Umbilical cord (tissue), 2 donors: ENCODE measurements at places on chromosomes 11 and 22. TPM values are rescaled to one million over a fixed set of nuclear protein-coding genes. Genes with fewer than 3 reads are reported as not detected.

- no peak for DNase-seq
Observed at GRCh38 chr22:25966448-25966913, 202.8 kb upstream of the SEZ6L start.

- DNase-seq = no peak
Observed at GRCh38 chr11:122598971-122599370, 56.6 kb upstream of the UBASH3B start.

The DSCAML1 gene
- 1.4 TPM for total RNA-seq

DNA sequence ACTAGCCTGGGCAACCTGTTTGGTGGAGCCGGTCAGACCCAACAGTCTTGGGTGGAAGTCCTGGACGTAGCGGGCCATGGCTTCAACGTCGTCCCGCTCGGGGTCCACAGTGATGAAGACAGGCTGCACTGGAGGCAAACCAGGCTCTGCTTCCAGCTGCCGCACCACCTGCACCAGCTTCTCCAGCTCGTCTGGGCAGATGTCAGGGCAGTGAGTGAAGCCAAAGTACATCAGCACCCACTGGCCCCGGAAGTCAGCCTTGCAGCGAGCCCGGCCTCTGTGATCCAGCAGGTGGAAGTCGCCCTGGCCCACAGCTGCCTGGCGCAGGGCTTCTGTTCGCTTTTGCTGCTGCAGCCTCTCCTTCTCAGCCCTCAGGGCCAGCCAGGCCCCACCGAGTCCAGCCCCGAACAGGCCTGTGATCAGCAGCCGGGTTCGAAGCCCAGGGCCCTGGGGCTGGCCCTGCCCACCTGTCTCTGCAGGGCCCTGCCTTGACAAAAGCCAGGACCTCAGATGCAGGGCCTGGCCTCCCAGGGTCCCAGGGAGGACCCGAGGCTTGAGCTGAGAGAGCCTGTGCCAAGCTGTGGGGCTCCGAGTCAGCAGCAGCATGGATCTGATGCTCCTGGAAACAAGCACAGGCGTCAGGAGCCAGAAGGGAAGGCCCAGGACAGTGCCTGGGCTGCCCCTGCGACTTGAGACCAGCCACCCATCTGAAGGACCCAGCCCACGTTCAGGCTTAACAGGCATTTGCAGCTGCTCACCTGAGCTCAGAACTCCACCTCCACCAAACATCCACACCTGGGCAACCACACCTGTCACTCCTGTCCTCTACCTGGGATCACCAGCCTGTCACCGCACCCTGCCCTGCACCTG is 1.4 kb downstream of the SCO2 start:
- DNase-seq = no peak

The TM7SF2 gene
- total RNA-seq = 15.2 TPM

- no peak for DNase-seq
Observed at GRCh38 chr11:120867531-120867930, 156.4 kb upstream of the TBCEL start.

The PITPNM1 gene
- 28.6 TPM for total RNA-seq

DNA sequence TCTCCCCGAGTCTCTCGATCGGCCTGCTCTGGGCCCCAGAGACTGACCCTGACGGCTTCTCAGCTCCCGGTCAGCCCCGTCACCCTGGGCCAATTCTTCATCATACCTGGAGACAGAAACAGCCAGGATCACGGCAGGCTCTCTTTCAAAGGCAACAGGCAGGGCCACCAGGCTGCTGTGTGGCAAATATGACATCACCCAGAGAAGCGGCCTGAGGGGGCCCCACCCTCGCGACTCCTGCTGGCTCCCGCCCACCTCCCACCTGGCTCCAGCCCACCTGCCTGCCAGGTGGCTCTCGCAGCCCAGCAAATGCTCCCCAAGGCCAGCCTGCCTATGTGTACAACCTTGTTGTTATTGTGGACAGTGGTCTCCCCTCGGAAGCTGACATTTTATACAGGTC is 24.9 kb upstream of the PACSIN2 start:
- no peak for DNase-seq

DNA sequence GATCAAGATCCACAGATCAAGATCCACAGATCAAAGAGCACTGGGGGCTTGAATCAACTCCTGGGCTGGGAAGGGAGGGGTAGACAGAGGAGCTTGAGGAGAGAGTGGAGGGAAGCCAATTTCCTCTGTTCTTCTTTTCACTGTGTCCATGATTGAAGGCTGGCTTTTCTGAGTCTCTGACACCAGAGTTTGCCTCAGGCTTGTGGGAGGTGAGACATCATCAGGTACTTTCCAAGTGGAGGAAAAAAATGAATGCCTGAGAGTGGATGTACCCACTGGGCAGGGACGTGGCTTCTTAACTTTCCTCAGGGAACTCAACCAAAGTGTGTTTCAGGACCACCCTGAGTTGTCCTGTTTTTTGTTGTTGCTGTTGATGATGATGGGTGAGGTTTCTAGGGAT is 11.0 kb upstream of the HEPHL1 start:
- DNase-seq = no peak

GRCh38 chr11:65625628-65626342 is 10.2 kb downstream of the PCNX3 start:
- DNase-seq = peak; percentile 43

- no peak for DNase-seq
Observed at GRCh38 chr11:116519499-116519898, 253.3 kb downstream of the BUD13 start.

The AAMDC gene
- total RNA-seq = 16.1 TPM

The CCDC188 gene
- not detected for total RNA-seq

The APOA4 gene
- total RNA-seq = 3.4 TPM

The GLYAT gene
- 55.4 TPM for total RNA-seq

The BCO2 gene
- total RNA-seq = 22.1 TPM

The NRIP3 gene
- total RNA-seq = 10.6 TPM

The AMBRA1 gene
- 48.6 TPM for total RNA-seq

The BTBD18 gene
- 3.1 TPM for total RNA-seq

DNA sequence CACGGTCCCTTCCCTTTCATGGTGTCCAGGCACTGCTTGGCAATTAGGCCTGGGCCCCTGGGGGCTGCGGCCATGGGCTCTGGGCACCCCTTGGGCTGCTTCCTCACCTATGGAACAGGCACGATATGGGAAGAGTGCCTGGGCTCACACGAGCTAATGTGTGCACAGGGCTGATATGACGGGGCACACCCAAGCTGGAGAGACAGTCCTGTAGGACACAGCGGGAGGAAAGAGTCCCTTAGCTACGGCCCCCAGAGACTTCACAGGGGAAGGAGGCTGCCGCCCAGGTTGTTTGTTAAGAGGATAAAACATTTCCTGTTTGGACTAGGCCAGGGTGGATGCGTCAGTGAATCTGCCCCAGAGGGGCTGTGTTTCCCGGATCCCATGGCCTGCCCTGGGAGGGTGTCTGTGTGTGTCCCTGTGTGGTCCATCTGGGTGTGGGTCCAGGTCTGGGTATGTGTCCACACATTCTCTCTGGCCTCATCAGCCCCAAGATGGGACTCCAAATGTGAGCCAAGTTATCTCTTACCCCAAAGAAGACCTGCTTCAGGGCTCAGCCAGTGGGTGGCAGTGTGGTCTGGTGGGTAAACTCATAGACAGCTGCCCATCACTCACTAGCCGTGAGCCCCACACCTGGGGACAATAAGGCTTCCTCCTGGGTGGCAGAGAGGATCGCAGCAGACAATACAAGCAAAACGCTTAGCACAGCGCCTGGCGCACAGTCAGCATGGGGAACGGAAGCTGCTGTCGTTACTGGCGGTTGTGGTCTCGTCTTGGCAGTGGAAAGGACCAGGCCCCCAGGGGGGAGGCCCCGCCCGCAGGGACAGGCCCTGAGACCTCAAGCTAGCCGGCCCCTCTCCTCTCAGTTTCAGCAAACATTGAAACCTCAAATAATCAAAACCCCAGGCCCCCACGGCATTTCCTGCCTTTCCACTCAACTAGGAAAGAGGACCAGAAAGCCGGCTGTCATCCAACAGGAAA is 3.2 kb upstream of the EMID1 start:
- DNase-seq = peak; percentile 31

The SMC1B gene
- 0.72 TPM for total RNA-seq

GRCh38 chr11:33321422-33321821 is 64.2 kb downstream of the HIPK3 start:
- DNase-seq = no peak

DNA sequence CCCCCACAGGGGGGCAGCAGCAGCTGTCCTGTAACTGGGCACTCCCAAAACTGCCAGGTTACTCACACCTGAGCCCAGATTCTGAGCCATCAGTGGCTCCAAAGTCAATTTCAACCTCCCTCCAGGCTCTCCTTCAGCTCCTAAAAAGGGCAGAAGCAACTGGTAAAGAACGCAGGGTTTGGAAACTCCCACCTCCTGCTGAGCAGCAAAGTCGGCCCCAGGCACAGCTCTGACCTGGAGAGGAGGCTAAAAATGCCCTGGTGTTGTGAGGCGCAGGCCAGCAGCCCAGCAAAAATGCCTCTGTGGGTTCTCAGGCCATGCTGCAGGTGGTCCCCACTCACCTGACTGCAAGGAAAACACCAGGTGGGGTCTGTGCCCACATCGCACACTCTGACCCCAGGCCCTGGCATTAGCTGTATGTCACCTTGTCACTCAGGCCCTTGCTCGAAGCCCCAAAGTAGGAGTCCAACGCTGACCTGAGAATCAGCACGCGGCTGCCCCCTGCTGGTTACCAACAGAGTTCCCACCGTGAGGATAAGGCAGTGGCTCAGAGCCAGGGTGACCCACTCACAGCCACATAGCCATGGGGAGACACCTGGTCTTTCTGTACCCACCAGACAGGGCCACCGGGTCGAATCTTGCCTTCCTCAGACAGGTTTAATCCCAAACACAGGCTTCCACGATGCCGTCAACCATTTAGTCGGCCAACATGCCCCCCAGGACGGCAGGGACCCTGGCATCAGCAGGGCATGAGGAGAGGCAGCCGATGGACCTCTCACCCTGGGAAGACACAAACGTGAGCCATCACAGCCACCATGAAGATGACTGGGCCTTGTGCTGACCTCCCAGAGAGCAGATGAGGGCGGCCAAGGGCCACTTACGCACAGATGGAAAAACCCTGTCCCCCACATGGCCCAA is 11.1 kb downstream of the POLR3H start:
- DNase-seq = peak; percentile 26

DNA sequence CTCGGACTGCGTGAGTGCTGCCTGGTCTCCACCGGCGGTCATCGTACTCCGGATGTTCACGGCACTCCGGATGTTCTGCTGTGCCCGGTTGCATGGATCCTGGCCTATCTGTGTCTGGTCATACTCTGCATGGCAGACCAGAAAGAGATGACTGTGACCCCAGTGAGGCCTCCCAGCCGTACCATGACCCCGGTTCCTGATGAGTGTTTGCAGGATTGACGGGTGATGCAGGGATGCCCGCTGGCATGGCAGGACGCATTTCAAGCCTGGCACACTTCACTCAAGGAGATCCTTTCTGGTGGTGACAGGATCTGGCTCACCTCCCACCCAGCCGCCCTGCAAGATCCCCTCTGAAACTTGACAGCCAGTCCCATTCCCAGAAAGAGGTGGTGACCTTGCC is 6.3 kb downstream of the GLB1L2 start:
- no peak for DNase-seq

GRCh38 chr11:73344191-73344607 is 32.0 kb upstream of the RELT start:
- no peak for DNase-seq

The PACSIN3 gene
- total RNA-seq = 23.4 TPM

- DNase-seq = no peak
Observed at GRCh38 chr11:60994541-60995080, 23.1 kb downstream of the CD6 start.

- no peak for DNase-seq
Observed at GRCh38 chr11:70212227-70212811, 9.2 kb downstream of the FADD start.

The RGL4 gene
- 3.1 TPM for total RNA-seq

The CFAP300 gene
- 21.7 TPM for total RNA-seq

The SCARF2 gene
- 20.2 TPM for total RNA-seq

- no peak for DNase-seq
Observed at GRCh38 chr11:843086-843734, 558 bp downstream of the TSPAN4 start.

DNA sequence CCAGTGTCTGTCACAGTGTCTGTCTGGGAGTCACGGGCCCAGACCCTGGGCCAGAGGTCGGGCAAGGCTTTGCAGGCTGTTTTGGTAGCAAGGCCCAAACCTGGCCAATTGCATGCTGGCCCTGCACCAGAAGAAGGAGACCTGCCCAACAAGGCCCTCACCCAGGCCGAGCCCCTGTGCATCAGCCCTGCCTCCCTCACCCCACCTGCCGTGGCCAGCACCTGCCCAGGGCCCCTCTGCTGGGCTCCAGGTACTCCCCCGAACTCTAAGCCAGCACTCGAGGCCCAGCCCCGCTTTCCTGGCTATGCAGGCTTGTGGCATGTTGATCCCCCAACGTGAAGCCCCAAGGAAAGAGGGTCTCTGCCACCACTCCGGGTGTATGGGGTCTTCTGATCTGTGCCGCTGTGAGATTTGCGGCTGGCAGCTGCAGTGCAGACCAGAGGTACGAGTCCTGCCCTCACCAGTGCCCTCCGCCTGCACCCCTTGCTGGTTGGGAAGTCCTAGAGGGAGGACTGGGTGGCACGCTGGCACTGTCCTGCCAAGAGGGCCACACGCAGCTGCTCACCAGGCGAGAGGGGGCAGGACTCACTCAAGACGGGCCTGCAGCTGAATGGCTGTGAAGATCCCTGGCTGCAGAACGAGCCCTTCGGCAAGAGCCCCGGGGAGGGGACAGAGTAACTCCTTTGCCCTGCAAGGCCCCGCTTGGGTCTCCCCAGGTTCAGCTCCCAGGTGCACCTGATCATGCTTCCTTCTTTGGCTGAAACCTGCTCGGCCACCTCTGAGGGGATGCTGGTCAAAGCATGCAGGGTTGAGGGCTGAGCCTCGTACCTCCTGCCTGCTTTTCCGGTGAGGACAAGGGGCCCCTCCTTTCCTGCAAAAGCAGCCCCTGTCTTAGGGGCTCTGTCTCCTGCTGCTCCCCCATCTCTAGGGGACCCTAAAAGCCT is 6.7 kb upstream of the SEPTIN5 start:
- DNase-seq = no peak

DNA sequence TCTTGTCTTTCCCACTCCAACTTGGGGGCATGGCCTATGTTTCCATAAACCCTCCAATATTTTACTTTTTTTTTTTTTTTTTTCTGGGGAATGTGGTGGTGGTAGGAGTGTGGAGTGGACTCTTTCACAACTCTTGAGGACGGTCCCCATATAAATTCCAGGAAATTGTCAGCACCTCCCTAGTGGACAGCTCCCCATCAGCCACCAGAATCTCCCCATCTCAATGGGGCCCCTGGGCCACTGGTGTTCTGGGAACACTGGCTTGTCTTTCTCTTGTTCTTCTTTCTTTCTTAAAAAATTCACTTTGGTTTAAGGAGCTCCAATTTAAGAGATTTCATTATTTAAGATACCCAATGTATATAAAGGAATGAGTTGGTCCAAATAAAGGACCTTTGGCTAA is 74.1 kb downstream of the ADM start:
- DNase-seq = no peak

DNA sequence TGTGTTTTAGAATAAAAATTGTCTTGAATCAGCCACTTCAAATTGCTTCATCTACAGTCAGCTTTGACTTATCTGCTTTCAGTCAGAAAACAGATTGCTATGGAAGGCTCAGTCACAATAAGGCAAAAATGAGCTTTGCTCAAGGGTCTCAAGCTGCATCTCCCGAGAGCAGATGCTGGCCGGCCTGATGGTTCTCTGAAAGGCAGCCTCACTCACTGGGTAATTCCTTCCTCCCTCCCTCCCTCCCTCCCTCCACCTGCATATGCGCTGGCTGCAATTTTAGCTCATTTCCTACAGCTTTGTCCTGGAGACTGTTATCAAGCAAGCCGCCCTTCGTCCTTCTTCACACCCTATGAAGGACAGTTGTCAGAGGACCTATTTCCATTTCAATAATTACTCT is 1.6 kb upstream of the IZUMO1R start:
- DNase-seq = no peak

- no peak for DNase-seq
Observed at GRCh38 chr22:31496735-31497146, 405 bp downstream of the SFI1 start.

- DNase-seq = no peak
Observed at GRCh38 chr22:42904050-42904449, 47.0 kb upstream of the ARFGAP3 start.
